ENCODE measurements at places on chromosomes 5 and 9.

DNA sequence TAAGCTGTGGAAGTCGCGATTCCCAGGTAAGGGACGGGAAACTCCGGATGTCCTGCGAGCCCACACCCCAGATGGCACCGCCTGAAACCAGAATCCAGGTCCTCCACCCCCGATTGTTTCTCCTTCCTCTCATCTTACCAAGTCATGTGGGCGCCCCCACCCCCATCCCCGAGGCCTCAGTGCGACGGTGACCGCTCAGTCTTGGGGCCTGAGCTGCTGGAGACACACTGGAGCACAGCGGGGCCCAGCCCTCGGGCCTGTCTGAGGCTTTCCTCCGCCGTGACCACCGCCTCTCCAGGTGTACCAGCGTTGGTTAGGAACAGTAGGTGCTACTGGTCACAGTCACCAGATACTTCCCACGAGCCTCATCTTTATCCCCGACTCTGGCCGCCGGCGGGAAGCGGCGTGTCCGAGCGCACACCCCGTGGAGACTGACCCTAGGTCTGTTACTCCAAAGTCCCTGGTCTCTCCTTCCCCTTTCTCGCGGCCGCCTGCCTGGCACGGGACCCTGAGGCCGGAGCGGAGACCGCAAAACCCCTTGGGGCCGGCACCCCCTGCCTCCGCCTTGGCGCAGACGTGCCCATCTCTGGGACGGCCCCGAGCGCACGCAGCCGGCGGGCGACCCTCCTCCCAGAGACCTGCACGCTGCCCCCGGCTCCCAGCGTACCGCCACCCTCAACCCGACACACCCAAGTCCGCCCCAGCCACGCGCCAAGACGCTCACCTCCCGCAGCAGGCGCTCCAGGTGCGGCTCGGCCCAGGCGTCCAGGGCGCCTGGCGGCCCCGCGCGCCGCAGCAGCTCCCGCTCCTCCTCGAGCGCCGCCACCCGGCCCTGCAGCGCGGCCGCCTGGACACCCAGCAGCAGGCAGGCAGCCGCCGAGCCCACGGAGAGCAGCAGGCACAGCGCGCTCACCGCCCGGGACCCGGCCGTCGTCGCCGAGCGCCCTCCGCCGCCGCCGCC lies 733 bp downstream of the COL23A1 start:
- DNase-seq, result no peak

- DNase-seq, result peak; percentile 61
These were observed 30.1 kb downstream of the QRFP start for GRCh38 chr9:130866474-130866965.

- peak; percentile 33 for DNase-seq
These were observed 45.0 kb upstream of the VLDLR start for GRCh38 chr9:2576631-2577030.

- DNase-seq, result no peak
These were observed 97.9 kb downstream of the CDH6 start for GRCh38 chr5:31291323-31291854.

DNA sequence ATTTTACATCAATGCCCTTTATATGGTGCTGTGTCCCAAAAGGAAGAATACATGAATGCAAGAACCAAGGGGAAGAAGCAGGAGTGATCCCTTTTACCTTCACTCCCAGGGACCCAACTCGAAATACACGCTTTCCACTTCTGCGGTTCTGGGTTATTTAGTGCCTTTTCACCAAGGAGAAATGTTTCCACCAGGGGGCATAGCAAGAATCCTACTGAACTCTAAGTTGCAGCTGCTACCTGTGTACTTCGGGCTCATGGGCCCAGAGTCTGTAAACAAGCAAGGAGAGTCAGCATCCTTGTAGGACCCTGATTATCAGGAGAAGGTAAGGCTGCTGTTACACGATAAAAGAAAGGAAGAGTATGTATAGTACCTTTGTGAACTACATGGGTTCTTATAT lies 45.7 kb downstream of the DPYSL3 start:
- DNase-seq, result peak; percentile 41

- DNase-seq, result no peak
These were observed 233.2 kb upstream of the RFX3 start for GRCh38 chr9:3758816-3759576.

- no peak for DNase-seq
These were observed 920 bp upstream of the SFXN1 start for GRCh38 chr5:175477440-175477839.

DNA sequence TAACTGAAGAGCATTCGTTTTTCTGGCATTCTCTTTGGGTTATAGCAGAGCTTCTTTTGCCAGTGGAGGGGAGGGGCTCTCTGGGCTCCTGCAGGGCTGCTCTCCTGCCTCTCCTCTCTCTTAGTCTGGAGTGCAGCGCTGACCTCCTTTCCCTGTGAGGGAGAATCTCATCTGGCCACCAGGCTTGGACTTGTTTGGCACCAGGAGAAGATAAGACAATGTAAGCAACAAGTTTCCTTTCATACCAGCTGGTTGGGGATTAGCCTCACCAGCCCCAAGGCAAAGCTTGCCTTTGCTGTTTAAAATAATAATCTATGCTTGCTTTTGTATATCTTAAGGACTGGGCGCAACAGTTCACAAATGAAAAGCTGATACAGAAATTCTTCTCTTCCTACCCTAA lies 196.4 kb downstream of the TLE4 start:
- DNase-seq, result no peak

DNA sequence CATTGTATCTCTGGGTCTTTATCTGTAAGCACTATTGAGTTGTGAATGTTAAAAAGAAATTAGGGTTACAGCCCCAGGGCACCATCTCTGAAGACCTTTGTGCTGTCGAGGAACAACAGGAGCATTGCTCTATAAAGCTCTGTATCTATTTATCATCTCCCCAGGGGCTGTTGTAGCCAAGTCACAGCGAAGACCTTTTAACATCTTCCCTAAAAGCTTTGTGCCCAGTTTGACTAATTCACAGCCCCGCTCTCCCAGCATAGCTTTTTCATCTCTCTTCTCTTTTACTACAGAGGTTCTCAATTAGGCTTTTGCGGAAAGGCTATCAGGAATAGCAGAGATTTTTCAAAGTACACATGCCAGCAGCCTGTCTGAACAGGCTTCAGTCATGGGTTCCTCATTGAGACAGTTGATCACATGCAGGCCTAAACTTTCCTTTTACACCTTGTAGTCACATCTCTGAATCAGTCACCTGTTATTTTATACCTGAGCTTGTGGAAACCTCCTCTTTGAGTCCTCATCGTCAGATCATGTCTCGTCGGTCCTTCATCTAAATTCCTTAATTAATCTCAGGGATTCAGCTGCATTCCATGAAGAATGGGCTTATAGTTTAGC lies 140.5 kb downstream of the NPR3 start:
- DNase-seq, result no peak

GRCh38 chr9:94861589-94862272 lies 135.2 kb downstream of the AOPEP start:
- no peak for DNase-seq

DNA sequence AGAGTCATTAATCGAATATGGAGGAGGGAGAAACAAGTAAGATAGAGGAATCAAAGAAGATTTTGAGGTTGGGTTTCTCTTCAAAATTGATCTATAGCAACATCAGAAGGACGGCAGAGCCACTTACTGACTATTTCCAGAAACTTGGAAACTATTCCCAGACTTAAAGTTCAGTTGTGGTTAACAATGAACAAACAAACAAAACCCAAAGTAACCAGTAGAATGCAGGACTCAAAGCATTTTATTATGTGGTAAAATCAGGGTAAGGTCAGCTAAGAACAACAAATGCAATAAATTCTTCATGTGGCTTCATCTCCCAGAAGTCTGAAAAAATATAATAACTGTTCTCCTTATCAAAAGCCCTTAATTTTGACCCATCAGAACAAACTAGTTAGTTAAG lies 54.9 kb upstream of the OSMR start:
- no peak for DNase-seq

- DNase-seq, result no peak
These were observed 39.7 kb upstream of the SLC25A51 start for GRCh38 chr9:37943345-37944265.

DNA sequence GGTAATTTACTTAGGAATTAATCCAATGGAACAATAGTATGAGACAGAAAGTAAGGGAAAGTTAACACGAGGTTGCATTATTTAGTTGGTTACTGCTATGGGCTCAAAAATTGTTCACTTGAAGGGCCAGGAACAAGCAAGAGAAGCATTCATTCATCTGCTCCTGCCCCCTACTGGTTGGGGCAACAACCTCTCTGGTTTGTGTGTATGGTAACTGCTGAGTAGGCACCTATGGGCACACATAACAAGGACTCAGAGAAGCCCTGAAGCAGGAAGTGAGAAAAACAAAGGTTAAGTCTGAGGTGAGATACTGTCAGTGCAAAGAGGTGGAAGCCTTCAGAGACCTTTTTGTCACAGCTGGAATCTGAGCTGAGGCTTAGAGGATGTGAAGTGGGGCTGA lies 34.4 kb upstream of the RANBP6 start:
- DNase-seq, result no peak

DNA sequence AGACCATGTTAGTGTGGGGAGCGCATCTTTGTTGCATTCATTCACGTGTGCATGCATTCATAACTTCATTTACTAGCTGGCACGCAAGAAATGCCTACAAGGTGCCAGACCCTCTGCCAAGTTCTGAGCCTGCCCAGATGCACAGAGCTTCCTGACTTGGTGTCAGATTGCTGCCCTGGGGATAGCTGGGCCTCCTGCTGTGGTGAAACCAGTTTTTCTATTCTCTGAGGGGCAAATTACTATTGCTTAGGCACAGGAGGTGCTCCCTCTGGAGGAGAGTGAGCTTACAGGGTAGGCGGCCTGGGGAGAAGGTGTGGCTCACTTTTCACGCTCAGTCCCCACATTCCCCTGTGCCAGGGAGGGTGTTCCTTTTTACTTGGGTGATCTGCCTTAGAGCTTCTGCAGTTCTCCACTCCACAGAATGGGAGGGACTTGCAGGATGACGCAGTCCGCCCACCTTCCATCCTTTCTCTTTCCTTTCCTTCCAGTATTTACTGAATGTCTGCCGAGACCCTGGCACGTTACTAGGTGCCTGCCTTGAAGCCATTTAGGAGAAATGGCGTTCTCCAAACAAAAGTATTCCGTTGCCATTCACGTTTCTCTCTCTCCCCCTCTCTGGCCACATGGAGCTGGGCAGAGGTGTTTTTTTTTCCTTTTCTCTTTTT lies 27.9 kb upstream of the CTNNA1 start:
- peak; percentile 90 for DNase-seq

DNA sequence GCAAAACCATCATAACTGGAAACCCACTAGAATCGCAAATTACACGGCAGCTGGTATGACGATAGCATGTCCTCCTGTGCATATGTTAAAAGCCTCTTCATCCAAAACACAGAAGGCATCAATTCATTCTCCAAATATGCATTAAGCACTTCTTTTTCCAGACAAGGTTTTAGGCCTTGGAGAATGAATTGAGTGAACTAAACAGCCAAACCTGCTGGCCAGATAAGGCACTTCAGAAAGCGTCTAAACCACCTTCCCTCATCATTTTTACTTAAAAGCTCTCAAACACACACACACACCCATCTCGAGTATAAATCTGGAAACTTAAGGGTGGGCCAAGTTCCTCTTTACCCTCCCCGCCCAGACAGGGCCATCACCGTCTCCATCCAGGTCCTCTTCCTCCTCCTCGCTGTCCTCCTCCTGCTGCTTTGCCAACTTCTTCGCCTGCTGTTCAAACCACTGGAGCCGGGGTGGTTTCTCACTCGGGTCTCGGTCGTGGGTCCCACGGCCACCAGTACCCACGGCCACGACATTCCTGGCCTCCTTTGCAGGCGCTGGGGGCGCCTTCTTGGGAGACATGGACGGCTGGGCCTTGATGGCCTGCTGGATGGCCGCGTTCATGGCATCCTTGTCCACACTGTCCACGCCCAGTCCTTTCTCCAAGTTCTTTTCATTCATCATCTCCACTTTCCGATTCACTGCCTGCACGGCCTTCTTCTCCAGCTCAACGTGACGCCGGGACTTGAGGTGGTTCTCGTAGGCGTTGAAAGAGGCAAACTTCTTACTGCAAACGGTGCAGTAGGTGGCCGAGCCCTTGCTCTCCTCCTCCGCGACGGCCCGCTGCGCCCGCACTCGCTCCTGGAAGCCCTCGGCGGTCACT lies 696 bp downstream of the ZNF622 start:
- DNase-seq, result no peak

DNA sequence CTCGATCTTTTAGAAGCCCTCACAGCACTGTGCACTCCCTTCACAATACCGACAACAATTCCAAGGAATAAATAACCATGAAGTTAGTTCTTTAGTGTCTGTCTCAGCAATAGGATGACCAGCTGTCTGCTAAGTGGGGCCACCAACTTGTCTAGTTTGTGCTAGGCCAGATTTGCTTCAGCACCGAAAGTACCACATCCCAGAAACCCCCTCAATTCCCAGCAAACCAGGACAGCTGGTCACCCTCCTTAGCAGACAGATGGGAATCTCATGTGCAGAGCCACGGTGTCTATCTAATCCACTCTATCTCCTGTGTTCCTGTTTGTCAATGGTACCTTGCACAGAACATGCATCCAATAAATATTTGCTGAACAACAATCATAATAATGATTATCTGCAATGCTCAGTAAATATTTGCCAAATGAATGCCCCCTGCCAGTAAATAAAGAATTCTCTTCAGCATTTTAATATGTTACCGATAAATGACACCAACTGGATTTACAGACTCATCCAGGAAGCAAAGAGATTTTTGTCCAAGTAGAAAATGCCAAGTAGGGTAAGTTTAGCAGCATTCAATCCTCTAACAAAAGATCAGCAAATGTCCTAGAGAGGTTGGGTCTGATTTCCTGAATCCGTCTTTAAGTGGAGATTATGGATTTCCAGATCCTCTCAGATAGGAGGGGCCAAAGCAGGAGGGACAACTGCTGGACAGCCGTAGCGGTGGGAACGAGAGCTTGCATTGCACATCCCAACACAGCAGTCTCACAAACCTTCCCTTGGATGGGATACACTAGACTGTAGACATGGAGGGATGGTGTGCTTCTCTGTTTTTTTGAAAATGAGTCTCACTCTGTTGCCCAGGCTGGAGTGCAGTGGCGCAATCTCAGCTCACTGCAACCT lies 51.9 kb upstream of the ANKRD33B start:
- no peak for DNase-seq

DNA sequence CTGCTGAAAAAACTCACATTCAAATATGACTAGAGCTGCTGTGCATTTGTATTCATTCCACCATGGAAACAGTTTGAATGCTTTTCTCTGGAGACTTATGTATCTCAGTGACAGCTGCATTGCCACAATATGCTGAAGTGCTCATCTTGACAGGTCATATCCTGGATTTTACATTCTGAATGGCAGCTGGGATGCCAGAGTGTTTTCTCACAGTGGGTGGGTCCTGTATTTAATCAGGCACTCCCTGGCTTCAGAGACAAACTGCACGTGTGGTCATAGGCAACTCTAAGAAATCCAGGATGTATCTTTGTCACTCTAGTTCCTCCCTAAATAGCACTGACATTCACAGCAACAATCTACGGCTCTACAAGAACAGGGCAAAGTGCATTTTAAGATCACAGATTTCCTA lies 75.6 kb downstream of the ST8SIA4 start:
- peak; percentile 36 for DNase-seq

GRCh38 chr5:177134697-177135225 lies 1.2 kb downstream of the NSD1 start:
- no peak for DNase-seq

- peak; percentile 1 for DNase-seq
These were observed 57.2 kb downstream of the MLANA start for GRCh38 chr9:5947912-5948311.
